ENCODE measurements at places on chromosomes 13 and 19.

DNA sequence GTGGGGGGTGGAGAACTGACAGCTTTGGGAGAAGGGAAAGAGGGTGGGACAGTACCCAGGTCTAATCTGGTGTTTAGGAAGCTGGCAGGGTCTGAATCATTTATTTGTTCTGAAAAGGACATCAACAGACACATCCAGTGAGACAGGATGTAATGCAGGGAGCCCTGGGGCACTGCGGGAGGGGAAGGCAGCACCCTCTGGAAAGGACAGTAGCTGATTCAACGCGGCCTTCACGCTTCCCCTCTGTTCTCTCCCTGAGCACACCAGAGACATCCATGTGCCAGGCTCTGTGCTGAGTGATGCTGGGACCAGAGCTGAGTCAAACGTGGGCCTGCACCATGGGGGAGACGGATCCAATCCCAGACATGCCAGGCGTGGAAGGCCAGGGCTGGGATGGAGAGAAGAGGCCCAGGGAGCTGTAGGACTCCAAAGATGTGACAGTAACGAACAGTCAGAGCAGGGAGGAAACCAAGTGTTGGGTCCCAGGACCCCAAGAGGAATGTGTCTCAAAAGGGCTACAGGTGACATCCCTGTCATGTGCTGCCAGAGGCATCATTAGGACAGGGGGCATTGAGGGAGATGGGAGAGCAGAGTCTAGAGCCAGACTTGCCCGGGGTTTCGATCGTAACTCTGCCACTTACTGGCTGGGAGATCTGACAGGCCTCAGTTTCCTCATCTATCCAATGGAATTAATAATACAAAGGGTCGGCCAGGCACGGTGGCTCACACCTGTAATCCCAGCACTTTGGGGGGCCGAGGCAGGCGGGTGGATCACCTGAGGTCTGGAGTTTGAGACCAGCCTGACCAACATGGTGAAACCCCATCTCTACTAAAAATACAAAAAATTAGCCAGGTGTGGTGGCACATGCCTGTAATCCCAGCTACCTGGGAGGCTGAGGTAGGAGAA lies 1.7 kb downstream of the ETFB start:
- DNase-seq, result no peak

DNA sequence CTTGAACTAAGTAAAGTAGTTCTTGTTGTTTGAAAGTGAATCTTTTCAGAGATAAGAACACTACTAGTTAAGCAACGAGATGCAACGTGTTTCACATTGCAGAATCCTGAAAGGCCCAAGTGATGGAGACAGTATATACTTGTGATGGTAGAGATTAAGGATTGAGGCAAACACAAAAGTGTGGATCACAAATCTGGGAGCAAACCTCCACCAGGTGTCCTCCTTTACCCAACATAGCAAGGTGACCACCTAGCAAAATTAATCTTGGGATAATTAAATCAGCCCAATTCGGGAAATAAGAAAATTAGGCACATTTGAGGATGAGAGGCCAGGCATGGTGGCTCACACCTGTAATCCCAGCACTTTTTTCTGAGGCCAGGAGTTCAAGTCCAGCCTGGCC lies 563.9 kb downstream of the DACH1 start:
- no peak for DNase-seq

DNA sequence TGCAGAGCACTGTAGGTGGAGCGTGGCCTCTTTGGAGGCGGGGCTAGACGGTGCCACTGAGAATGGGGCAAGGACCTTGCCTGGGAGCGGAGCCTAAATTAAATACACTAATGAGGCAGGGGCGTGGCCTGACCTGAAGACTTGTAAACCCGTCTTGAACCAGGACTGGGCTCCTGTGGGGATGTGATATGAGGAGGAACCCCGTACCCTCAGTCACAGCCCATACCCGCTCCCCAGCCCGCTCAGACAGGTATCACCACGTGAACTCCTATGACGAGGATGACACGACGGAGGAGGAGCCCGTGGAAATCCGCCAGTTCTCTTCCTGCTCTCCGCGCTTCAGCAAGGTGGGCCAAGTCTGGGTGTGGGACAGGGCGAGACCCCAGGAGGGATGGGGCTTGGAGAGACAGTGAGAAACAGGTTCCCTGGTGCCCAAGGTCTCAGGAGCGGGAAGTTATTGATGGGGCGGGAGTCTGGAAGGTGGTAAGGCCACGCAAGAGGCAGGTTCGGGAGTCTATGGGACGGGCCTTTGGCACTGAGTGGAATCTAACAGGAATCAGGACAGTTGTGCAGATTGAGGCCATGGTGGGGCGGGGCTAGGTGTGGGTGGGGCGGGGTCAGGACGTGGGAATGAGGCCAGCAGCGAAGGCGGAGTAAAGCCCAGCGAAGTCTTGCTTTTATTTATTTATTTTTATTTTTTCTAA lies 14.7 kb downstream of the DNASE2 start:
- DNase-seq, result no peak

- no peak for DNase-seq
Observed at GRCh38 chr13:25847635-25848626, 203.9 kb downstream of the SHISA2 start.

DNA sequence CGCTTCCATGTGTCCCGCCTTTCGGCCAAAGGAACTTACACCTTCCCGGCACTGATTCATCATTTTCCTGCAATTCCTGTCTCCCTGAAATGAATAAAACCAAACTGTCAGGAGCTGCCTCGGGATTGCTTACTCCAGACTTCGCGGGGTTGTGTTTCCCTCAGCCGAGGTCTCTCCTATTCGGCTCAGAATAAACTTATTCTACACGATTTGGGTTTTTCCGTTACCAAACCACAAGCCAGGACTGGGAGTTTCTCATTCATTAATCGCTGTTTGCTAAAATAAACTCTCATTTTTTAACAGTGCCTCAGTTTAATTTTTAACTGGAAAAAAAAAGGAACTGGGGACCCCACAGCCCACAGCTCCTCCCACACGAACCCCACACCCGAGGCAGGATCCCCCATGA lies 667 bp downstream of the ZNF878 start:
- DNase-seq, result no peak

DNA sequence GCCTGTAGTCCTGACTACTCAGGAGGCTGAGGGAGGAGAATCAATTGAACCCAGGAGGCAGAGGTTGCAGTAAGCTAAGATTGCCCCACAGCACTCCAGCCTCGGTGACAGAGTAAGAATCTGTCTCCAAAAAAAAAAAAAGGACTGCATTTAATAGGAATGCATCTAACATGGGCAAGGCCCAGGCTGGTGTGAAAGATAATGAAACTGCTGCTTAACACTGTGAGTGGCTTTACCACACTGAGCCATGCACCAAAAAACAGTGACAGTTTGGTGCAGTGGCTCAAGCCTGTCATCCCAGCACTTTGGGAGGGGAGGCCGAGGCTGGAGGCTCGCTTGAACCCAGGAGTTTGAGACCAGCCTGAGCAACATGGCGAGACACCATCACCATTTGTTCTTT lies 8.6 kb downstream of the GTF2F1 start:
- DNase-seq, result no peak

DNA sequence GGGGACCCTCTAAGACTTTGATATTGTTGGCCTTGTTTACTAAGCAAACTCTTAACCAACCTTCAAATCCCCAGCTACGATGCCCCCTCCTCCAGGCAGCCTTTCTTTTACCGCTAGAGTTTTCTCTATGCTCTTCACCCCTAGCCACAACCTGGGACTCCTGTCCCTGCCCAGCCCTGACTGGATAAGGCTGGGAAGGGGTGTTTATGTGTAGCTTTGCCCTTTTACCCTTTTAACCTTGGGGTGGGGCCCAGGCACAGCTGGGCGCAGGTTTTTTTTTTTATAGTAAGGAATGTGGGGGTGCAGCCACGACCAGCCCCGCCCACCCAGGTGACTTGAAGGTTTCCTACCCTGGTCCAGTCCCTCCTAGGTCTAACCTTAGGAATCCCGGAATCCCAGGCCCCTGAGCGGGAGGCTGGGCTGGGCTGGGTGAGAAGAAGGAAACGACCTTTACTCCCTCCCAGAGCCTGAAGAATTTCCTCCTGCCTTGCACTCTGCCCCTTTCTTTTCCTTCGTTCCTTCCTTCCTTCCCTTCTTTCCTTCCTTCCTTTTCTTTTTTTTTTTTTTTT lies 12.2 kb downstream of the TJP3 start:
- no peak for DNase-seq

- no peak for DNase-seq
Observed at GRCh38 chr13:100473087-100473486, 115.5 kb downstream of the GGACT start.

GRCh38 chr19:40411125-40411842 lies 1.9 kb downstream of the PRX start:
- DNase-seq, result no peak

DNA sequence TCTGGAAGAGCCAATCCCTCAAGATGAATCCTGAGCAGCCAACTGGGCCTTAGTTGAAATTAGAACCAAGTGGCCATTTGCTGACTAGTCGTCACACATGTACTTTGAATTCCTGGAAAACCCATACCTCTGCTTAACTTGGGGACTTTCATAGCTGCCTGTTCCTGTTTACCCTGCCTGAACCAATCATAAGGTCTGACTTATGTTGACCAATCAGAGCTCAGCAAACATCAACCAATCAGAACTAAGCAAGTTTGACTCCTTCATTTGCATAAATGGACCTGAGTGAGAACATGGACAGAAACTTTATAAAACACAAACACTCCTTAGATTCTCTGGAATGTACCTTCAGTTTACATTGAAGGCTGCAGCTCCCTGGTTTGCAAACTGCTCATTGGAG lies 50.8 kb downstream of the LATS2 start:
- no peak for DNase-seq

- DNase-seq, result no peak
Observed at GRCh38 chr13:91804724-91805123, 406.3 kb downstream of the GPC5 start.

GRCh38 chr13:53167561-53167960 lies 138.9 kb downstream of the OLFM4 start:
- DNase-seq, result no peak

- DNase-seq, result no peak
Observed at GRCh38 chr19:13206587-13206986, 56.4 kb downstream of the IER2 start.

DNA sequence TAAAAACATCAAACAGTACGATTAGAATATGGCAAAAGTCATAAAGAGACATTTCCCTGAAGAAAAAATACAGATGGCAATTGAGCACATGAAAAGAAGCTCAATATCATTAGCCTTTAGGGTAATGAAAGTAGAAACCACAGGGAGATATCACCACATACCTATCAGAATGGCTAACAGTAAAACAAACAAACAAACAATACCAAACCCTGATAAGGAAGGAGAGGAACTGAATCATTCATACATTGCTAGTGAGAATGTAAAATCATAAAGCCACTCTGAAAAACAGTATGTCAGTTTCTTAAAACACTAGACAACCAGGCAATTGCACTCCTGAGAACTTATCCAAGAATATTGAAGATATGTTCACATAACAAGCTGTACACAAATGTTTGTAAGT lies 1342.5 kb upstream of the SLC10A2 start:
- DNase-seq, result no peak

Measured in activated naive CD4-positive, alpha-beta T cell treated with anti-CD3 and anti-CD28 coated beads, Interleukin-2, amount 10 ng/mL, durations not matched to agents 7 days and 5 days (primary cell).